Stimulated activated naive CD4-positive, alpha-beta T cell (primary cell): ENCODE measurements at places on chromosomes 2 and 18.

DNA sequence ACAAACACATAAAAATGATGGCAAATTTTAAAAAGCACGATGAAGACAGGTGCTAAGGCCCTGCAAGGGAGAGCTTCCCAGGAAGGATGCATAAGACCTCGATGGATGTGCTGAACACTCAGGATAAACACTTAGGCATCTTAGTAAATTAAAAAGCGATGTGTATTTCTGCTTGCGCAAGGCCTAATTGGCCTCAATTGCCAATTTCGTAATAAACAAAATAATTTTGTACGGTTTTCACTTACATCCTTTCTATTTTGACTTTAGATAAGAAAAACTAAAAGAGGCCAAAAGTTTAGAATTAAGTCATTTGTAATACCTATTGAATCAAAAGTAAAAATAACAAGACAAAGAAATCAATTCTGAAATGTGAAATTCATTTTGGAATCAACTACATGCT lies 189.1 kb downstream of the TCF4 start:
- no peak for DNase-seq

GRCh38 chr2:12603781-12604295 lies 112.9 kb upstream of the TRIB2 start:
- DNase-seq = no peak

DNA sequence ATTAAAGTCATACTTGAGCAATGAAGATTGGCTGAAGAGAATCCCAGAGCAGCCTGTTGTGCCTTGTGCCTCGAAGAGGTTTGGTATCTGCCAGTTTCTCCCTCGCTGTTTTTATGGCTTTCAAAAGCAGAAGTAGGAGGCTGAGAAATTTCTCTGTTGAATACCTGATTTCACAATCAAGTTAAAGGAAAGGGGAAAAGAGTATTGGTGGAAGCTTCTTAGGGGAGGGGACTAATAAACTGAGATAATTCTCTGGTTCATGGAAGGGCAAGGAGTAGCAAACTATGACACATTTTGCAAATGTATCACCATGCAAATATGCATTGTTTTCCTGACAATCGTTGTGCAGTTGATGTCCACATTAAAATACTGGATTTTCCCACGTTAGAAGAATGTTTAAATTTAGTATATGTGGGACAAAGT lies at the start of gene IL1B:
Gene IL1B (minus strand): TSS at position 85 of the 423 bp plus-strand sequence. CDS start 550 bp downstream, outside the sequence.
- no peak for DNase-seq

DNA sequence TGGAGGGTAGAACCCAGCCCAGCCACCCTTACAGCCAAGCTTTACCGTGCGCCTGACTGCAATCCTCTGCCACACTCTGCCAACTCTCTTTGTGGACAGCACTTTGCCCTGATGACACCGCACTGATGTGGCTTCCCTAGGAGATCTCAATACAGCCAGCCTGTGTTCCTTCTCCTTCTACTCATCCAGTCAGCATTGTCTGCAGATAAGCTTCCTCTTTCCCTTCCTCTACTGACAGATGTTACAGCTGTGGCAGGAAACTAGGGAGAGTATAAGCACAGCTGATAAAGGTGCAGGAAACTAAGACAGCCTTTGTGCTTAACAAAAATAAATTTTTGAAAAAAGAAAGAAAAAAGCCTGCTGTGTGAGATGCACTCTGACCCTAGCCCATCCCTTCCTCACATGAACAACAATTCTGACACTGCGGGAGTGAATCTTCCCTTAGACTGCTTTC lies 25.0 kb downstream of the CEP68 start:
- no peak for DNase-seq

- no peak for DNase-seq
These were observed 5.0 kb upstream of the MYL12B start for GRCh38 chr18:3256693-3257626.

DNA sequence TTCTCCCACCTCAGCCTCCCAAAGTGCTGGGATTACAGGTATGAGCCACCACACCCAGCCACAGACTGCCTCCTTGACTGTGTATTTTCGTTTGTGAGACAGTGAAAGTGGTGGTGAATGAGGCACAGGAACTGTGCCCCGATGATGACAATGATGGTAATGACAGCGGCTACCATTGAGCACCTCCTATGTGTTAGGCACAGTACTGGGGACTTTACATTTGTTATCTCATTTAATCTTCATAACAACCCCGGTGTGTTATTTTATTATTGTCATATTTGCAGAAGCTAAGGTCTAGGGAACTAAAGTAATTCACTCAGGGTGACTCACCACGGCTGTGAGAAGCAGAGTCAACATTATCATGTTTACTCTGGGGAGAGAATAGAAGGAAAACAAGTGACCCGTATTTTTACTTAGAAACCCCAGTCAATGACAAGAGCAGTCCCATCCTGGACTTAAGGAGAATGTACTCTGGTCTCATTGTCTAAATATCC lies 77.6 kb upstream of the ALPP start:
- no peak for DNase-seq

DNA sequence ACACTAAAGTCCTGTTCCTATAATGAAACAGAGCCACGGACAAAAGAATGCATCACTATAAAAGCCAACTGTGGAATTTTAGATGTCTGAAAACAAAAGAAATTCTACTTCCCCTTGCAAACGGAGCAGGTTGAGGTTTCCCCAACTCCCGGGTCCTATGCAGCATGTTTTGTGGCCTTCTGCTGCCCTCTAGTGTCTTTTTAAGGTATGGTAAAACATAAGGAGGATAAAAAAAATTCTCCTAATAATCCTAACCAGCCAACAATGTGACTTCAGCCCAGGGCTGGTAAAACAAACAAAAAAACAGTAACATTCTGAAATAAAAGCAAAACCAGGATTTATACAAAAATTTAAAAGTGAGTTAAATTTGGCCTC lies 539.5 kb downstream of the NRXN1 start:
- DNase-seq = no peak

- DNase-seq = no peak
These were observed 70.0 kb downstream of the CRACDL start for GRCh38 chr2:98866033-98866432.

DNA sequence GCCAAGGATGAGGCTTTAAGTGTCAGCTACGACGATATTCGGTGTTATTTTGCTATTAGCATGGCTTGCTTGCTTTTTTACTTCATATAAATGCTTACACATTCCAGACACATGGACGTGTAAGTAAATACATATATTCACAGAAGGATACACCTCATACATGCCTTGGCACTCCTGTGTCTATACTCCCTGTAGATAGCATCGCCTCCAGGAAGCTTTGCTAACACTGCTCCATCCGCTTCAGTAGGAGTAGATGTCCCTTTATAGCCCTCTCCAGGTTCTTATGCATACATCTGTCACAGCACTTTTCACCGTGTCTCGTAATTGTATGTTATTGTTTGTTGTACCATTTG lies 27.5 kb upstream of the KCTD1 start:
- no peak for DNase-seq

GRCh38 chr2:16584824-16585540 lies 80.7 kb downstream of the CYRIA start:
- DNase-seq = no peak

GRCh38 chr2:206512999-206513398 lies 69.7 kb downstream of the ADAM23 start:
- no peak for DNase-seq
